ENCODE measurements at places on chromosomes 1 and 21.

- no peaks in the 10 kb centered on the region for H3K36me3 ChIP-seq
- DNase-seq, result no peak
- H3K27ac ChIP-seq, result no peak overlapping the region
- no peak overlapping the region for H3K4me3 ChIP-seq
- H3K27me3 ChIP-seq, result no peaks in the 10 kb centered on the region
- H3K4me1 ChIP-seq, result no peaks in the 10 kb centered on the region
These were observed 350.3 kb downstream of the RWDD3 start for GRCh38 chr1:95584315-95584714.

GRCh38 chr1:38084700-38085099 lies 38.1 kb upstream of the POU3F1 start:
- DNase-seq, result no peak
- no peaks in the 10 kb centered on the region for H3K36me3 ChIP-seq
- H3K4me3 ChIP-seq, result no peak overlapping the region
- no peak overlapping the region for H3K27ac ChIP-seq

GRCh38 chr1:57276918-57277317 lies 146.9 kb downstream of the DAB1 start:
- H3K27me3 ChIP-seq, result peaks cover 7% of the 10 kb centered on the region
- no peak overlapping the region for H3K4me3 ChIP-seq
- H3K4me1 ChIP-seq, result no peaks in the 10 kb centered on the region
- no peak overlapping the region for H3K27ac ChIP-seq
- no peaks in the 10 kb centered on the region for H3K36me3 ChIP-seq

GRCh38 chr21:36628761-36629460 lies 70.0 kb upstream of the SIM2 start:
- no peaks in the 10 kb centered on the region for H3K36me3 ChIP-seq
- no peaks in the 10 kb centered on the region for H3K27me3 ChIP-seq
- no peak for DNase-seq
- H3K4me1 ChIP-seq, result no peaks in the 10 kb centered on the region

- no peak overlapping the region for H3K27ac ChIP-seq
- DNase-seq, result no peak
- no peaks in the 10 kb centered on the region for H3K27me3 ChIP-seq
- H3K4me1 ChIP-seq, result peaks cover 85% of the 10 kb centered on the region
- peaks cover 7% of the 10 kb centered on the region for H3K36me3 ChIP-seq
- no peak overlapping the region for H3K4me3 ChIP-seq
These were observed 4.6 kb downstream of the SH3BP5L start for GRCh38 chr1:248821101-248821500.

GRCh38 chr1:235403593-235403992 lies 36.4 kb downstream of the TBCE start:
- no peaks in the 10 kb centered on the region for H3K36me3 ChIP-seq
- no peaks in the 10 kb centered on the region for H3K4me1 ChIP-seq
- H3K27me3 ChIP-seq, result no peaks in the 10 kb centered on the region

DNA sequence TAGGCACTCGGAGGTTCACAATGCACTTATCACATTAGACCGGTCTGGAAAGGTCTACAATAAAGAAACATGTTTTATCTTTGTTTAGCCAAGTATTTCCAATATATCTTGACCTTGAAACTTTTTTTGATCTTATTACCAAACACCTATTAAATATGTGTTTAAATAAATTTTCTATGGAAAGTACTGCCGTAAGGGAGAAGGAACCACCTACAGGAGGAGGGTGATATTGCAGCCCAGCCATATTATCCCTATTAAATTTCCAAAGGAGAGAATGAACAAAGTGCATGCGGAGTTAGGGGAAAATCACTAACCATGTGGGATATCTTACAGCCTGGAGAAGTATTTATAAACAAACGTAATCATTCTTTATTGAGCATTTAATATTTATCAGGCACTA lies 14.5 kb downstream of the BRINP2 start:
- peaks cover 2% of the 10 kb centered on the region for H3K36me3 ChIP-seq
- no peak for DNase-seq
- peaks cover 11% of the 10 kb centered on the region for H3K4me1 ChIP-seq
- no peak overlapping the region for H3K4me3 ChIP-seq
- peaks cover 36% of the 10 kb centered on the region for H3K27me3 ChIP-seq

GRCh38 chr1:87686671-87687070 lies 358.0 kb downstream of the LMO4 start:
- H3K4me1 ChIP-seq, result no peaks in the 10 kb centered on the region
- no peak for DNase-seq
- H3K27me3 ChIP-seq, result no peaks in the 10 kb centered on the region
- no peak overlapping the region for H3K27ac ChIP-seq

- no peaks in the 10 kb centered on the region for H3K36me3 ChIP-seq
- H3K27me3 ChIP-seq, result no peaks in the 10 kb centered on the region
- H3K4me3 ChIP-seq, result no peak overlapping the region
These were observed 184.1 kb upstream of the NCAM2 start for GRCh38 chr21:20814090-20814489.

DNA sequence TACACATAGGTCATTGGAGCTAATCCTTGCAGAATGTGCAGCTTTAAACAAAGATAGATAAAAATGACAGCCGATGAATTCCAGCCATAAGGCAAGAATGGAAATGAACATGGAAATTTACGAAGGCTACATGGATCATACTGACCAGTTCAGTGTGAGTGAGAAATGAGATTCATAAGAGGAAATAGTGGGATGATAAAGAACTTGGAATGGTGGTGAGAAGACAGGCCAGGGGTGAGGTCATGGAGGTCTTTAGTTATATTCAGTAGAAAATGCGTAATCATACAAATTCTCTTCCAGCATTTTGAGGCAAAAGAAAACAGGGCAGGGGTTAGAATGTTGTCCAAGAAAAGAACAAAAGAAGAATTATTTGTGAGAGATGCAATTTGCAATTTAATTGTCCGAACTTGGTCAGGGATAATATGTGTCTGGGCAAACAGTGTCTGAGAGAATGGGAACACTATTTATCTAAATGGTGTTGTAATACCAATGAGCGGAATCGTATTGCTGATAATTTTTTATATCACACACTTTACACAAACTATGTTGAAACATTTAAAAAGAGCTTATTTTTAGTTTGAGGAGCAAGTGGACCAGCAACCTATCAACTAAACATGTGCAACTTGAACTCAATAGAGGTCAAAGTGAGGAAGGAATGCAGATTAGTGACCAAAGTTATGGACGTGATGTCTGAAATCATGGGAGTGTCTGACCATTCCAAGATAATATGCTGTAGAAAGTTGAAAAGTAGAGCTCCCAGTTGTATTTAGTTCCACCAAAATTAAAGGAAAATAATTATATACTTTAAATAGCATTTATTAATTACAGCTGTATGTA lies 739.0 kb upstream of the NCAM2 start:
- H3K4me3 ChIP-seq, result no peak overlapping the region
- H3K36me3 ChIP-seq, result no peaks in the 10 kb centered on the region
- no peak overlapping the region for H3K27ac ChIP-seq
- no peaks in the 10 kb centered on the region for H3K27me3 ChIP-seq
- DNase-seq, result no peak
- H3K4me1 ChIP-seq, result no peaks in the 10 kb centered on the region
